Mesenteric fat pad (tissue), 1 donor: ENCODE measurements at places on chromosomes 11 and 22. TPM values are rescaled to one million over a fixed set of nuclear protein-coding genes. Genes with fewer than 3 reads are reported as not detected.

Gene CCDC86
- 40.4 TPM for total RNA-seq

Gene TRPC6
- 2.6 TPM for total RNA-seq

Gene MPZL2
- 36.8 TPM for total RNA-seq

DNA sequence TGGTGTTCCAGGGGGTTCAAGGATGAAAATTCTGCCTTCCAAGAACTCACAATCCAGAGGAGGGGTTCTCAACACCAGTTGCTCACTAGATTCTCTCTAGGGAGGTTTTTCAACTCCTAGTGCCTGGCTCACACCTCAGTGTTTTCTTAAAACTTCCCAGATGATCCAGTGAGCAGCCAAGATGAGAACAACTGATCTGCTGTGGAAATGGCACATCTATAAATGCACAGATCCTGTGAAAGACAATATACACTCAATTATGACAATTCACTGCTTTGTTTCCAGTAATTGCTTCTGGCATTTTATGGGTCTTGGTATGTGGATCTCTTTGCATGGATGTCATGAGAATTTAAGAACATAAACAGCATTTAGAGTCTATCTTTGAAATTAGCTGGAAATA lies 45.2 kb upstream of the PRSS23 start:
- DNase-seq = no peak

DNA sequence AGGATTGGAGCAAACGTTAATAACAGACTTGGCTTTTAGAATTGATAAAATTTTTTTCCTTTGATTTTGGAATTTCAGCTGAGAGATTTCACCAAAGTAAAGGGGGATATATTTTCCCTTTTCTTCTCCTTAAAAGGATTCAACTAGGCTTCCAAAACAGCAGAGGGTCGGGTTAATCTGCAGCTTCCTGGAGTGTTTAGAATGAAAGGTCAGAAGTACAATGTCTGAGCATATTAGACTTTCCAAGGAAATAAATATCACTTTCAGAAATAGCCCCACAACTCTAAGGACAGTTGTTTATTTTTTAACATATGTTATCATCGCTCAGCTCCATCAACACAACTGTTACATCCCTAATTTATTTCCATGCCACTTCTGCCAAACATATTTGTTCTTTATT lies 1532.9 kb upstream of the RAG2 start:
- no peak for DNase-seq
